ENCODE measurements at places on chromosomes 13 and 19. TPM values are rescaled to one million over a fixed set of nuclear protein-coding genes. Genes with fewer than 3 reads are reported as not detected.

Gene KCNJ14
- 2.5 TPM for total RNA-seq

Gene PSG2
- not detected for total RNA-seq

DNA sequence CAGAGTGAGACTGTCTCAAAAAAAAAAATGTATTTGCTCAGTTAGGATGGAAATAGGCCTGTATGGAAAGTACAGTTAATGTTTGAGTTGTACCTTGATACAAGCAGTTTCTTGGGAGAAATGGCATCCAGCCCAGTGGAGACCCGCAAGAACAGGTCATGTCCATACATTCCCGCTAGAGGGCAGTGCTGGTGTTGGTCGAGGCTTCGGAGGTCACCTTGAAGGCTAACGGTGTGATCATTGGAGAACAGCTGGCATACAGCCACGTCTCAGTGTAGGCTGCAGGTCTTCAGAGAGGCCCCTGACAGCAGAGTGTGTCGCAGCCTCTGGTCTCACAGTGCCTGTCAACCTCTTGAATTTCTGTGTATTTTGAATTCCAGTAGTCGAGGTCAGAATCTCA, 7.5 kb downstream of the ZNF610 start:
- peak; percentile 42 for DNase-seq

DNA sequence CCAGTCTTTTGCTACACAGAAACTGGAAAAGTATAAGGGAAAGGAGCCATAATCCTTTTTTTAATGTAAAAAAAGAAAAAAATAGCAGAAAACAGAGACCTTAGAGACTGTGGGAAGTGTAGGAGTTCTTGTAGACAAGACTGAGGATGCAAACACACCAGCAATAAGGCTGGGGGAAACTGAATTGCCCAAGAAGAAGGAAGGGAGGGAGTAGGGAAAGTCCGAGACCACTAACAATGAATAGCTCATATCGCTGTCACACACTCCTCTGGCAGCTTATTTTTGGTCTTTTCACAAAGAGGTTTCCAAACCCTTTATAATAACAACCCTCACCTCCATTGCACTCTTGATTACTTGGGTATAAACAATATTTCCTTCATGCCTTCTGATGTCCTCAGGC, 952.0 kb downstream of the SLITRK5 start:
- DNase-seq: no peak

DNA sequence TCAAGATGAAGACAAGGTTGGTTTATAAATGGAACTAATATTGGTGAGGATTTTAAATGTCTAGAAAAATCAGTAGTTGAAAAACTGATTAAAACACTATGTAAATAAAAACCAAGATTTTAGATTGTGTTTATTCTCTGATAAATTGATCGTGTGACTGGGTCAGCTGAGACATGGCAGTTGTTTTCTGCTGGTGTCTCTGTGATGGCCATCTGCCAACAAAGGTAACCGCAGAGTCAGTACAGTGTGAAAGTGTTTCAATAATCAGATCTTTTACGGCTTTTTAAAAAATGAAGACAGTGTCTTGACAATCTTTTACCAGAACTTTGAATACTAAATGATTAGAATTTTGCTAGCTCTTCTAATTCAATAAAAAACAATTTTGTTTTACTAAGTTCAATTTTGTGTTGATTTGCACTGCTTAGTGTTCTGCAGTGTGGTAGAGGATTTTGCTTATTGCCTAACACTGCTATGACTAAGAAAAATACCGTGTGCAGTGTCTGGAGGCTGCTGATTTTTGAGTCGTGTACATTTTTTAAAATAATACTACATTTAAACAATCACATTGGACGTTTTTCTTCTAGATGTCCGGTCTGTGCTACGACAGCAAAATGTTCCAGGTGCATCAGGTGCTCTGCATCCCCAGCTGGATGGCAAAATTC, 32.7 kb upstream of the GPR183 start:
- peak; percentile 71 for DNase-seq

DNA sequence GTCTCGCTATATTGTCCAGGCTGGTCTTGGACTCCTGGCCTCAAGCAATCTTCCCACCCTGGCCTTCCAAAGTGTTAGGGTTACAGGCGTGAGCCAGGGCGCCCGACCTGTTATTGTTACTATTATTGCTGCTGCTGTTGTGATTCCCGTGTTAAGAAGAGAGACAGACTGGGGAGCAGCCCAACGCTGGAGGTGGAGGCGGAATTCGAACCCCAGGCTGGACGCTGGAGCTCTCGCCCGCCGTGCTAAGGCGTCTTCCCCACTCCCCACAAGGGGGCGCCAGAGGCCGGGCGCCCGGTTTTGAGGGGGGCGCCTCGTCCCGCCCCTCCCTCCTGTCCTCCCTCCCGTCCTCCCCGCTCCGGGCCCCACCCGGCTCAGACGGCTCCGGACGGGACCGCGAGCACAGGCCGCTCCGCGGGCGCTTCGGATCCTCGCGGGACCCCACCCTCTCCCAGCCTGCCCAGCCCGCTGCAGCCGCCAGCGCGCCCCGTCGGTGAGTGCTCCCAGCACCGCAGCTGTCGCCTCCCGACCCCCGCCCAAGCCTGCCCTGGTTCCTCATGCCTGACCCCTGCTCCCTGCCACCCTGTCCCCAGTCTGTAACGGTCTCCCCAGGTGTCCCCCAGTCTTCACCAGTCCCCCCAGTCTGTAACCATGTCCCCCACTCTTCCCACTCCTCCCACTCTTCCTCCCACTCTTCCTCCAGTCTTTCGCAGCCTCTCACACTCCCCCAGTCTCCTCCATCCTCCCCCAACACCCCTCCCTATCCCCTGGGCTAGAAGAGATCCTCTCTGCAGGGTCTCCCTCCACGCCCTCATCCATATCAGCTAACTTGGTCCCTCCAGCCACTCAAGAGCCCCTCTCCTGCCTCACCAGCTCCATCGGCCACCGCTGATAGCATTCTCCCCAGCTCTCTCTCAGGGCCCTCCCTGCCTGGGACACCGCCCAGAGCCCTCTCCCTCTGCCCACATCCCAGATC, at the start of gene EHD2:
Gene EHD2 (plus strand): TSS at position 377 of the 976 bp plus-strand sequence. CDS start 3,191 bp downstream, outside the sequence.
- no peak for DNase-seq

DNA sequence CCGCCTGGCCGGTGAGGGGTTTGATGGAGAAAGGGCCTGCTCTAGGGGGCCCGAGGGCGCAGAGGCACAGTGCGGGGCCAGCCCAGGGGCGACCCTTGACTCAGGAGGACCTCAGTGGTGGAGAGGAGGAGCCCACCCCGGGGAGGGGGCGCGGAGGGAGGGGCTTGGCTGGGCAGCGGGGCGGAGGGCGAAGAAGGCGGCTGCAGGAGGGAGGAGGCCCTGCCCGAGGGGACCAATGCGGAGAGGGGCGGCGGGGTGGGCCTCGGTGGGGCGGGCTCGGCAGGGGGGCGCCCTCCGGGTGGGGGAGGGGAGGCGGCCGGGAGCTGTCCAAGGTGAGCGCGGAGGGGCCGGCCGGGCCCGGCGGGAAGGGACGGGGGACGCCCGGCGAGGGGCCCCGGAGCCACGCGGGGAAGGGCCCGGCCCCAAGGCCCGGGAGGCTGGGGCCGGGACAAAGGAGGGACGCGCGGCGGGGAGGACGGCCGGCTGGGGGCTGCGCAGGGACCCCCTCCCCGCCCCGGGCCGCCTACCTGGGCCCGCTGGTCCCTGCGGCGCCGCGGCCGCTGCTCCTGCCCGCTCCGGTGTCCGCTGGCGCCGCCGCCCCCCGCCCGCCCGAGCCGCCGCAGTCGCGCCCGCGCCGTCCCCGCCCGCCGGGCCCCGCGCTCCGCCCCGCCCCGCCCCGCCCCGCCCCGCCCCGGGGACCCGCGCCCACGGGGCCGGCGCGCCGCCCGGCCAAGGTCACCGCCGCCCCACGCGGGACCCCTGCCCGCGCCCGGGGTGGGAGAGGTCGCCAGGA, at the start of gene DIRAS1:
Gene DIRAS1 (minus strand): TSS at position 596 of the 793 bp plus-strand sequence. CDS start 3,566 bp downstream, outside the sequence.
- no peak for DNase-seq

DNA sequence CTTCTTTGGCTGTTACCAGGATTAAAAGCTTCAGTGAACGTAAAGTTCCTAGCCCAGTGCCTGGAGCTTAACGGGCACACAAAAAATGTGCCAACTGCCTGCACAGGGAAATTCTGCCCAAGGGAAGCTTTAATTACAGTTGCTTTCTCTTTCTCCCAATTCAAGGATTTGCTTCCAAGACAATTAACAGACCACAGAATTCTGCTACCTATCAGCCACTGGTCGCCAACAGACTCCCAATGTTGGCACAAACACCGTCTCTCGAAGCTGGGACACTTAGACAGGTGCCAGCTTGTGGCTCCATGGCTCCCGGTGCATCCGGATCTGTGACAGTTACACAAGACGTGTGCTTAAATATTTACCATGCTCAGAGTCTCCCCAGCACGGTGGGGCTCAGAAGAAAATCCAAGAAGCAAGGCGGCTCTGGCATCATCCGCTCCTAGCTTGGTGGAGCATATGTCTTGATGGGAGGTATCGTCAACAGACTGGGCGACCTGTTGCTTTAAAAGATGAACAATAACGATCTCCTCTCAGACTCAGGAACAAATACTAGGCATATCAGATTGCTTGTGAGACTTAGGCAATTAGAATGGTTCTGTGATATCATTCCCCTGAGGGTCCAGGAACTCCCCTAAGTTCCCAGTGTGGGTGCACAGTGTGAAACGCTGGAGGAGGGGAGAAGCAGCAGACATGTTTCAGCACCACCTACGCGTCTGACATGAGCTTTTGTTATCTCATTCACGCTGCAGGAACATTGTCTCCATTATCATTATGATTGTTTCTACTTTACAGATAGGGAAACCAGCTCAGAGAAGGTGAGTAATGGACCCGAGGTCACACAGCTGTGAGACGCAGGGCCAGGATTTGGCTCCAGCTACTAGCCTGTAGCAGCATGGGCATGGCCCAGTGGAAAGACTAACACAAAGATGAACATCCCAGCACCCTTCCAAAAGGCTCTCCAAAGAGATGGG, 61.6 kb downstream of the ALOX5AP start:
- no peak for DNase-seq

DNA sequence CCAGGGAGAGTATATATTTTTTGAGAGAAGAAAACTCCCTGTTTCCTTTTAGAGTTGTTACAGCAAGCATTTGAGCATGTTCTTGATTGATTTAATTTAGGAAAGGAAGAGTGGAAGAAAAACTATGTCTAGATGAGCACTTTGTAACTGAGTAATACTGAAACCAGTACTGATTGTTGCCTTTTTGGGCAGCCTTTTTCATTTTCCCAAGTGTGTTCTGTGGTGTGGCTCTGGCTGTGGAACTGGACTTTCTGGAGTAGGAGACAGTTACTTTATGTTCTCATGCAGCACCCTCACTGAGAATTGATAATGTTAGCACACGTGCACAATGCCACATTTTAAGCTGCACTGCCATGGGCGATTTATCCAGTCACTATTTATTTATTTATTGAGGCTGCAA, 211.5 kb downstream of the LMO7 start:
- DNase-seq: no peak
